ENCODE measurements at places on chromosomes 7 and 10. TPM values are rescaled to one million over a fixed set of nuclear protein-coding genes. Genes with fewer than 3 reads are reported as not detected.

Gene TRPV6
- total RNA-seq: not detected

DNA sequence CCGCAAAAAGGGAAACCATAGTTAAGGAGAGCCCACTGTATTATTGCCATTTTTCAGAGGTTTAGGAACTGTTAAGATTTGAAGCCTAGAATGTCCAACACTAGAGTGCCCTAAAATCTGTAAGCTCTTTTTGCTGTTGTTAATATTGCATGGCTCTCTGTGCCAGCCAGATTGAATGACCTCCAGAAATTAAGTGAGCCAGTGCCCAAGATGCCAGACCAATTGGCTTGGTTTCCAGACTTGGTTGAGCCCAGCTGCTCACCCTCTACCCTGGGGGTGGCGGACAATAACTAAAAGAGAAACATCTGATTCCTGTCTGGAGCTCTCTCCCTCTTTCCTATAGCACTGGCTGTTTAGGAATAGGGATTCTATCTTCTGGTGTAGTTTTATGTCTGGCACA lies 340.1 kb downstream of the PHF14 start:
- no peak for DNase-seq
- no peaks in the 10 kb centered on the region for H3K27me3 ChIP-seq
- H3K4me3 ChIP-seq: no peak overlapping the region
- H3K36me3 ChIP-seq: no peaks in the 10 kb centered on the region
- no peaks in the 10 kb centered on the region for H3K4me1 ChIP-seq

GRCh38 chr7:115844857-115845256 lies 185.7 kb downstream of the TFEC start:
- no peak overlapping the region for H3K4me3 ChIP-seq
- H3K36me3 ChIP-seq: no peaks in the 10 kb centered on the region
- DNase-seq: no peak
- H3K27ac ChIP-seq: no peak overlapping the region
- no peaks in the 10 kb centered on the region for H3K4me1 ChIP-seq
- H3K27me3 ChIP-seq: peaks cover 3% of the 10 kb centered on the region

GRCh38 chr10:133159950-133160825 lies at the start of gene KNDC1:
KNDC1 (plus strand) TSS chr10:133160219; CDS start chr10:133160468, 249 bp downstream.
- H3K4me1 ChIP-seq: peaks cover 4% of the 10 kb centered on the region
- no peak within 1 kb of the TSS for H3K4me3 ChIP-seq
- H3K36me3 ChIP-seq: no peaks in the 10 kb centered on the region
- H3K27ac ChIP-seq: no peak within 1 kb of the TSS
- no peak for DNase-seq

- no peak for DNase-seq
- peaks cover 18% of the 10 kb centered on the region for H3K4me1 ChIP-seq
- no peak overlapping the region for H3K27ac ChIP-seq
- H3K36me3 ChIP-seq: no peaks in the 10 kb centered on the region
- H3K27me3 ChIP-seq: peaks cover 58% of the 10 kb centered on the region
- H3K4me3 ChIP-seq: peak overlapping the region; percentile 42
Observed at GRCh38 chr7:101179117-101179516, 976 bp downstream of the NAT16 start.

GRCh38 chr10:113047151-113047550 lies 97.1 kb downstream of the TCF7L2 start:
- H3K36me3 ChIP-seq: no peaks in the 10 kb centered on the region
- no peak for DNase-seq
- no peak overlapping the region for H3K27ac ChIP-seq
- H3K4me1 ChIP-seq: no peaks in the 10 kb centered on the region
- peaks cover 9% of the 10 kb centered on the region for H3K27me3 ChIP-seq

- no peaks in the 10 kb centered on the region for H3K27me3 ChIP-seq
- H3K4me1 ChIP-seq: peaks cover 18% of the 10 kb centered on the region
- H3K36me3 ChIP-seq: no peaks in the 10 kb centered on the region
- H3K27ac ChIP-seq: peak overlapping the region; percentile 50
Observed at GRCh38 chr7:2566890-2567678, 8.3 kb downstream of the IQCE start.

Gene RASSF4
- total RNA-seq: 2.5 TPM

GRCh38 chr10:59741583-59741982 lies 11.7 kb downstream of the MRLN start:
- H3K27me3 ChIP-seq: peaks cover 7% of the 10 kb centered on the region
- H3K4me3 ChIP-seq: no peak overlapping the region
- no peak overlapping the region for H3K27ac ChIP-seq
- no peak for DNase-seq
- H3K36me3 ChIP-seq: no peaks in the 10 kb centered on the region
- no peaks in the 10 kb centered on the region for H3K4me1 ChIP-seq

GRCh38 chr7:98877692-98878364 lies 504 bp upstream of the TRRAP start:
- H3K27ac ChIP-seq: no peak overlapping the region
- H3K4me1 ChIP-seq: peaks cover 19% of the 10 kb centered on the region
- H3K36me3 ChIP-seq: peaks cover 19% of the 10 kb centered on the region

GRCh38 chr7:23968791-23969190 lies 258.8 kb downstream of the STK31 start:
- no peaks in the 10 kb centered on the region for H3K27me3 ChIP-seq
- H3K4me1 ChIP-seq: no peaks in the 10 kb centered on the region
- DNase-seq: no peak
- no peak overlapping the region for H3K27ac ChIP-seq
- H3K4me3 ChIP-seq: no peak overlapping the region

Gene C10orf67
- total RNA-seq: not detected

Gene GNGT1
- not detected for total RNA-seq

- DNase-seq: no peak
- H3K4me3 ChIP-seq: peak overlapping the region; percentile 98
- H3K36me3 ChIP-seq: peaks cover 17% of the 10 kb centered on the region
- H3K4me1 ChIP-seq: peaks cover 29% of the 10 kb centered on the region
- no peaks in the 10 kb centered on the region for H3K27me3 ChIP-seq
- H3K27ac ChIP-seq: peak overlapping the region; percentile 92
Observed at GRCh38 chr10:99430116-99430450, 341 bp downstream of the GOT1 start.

DNA sequence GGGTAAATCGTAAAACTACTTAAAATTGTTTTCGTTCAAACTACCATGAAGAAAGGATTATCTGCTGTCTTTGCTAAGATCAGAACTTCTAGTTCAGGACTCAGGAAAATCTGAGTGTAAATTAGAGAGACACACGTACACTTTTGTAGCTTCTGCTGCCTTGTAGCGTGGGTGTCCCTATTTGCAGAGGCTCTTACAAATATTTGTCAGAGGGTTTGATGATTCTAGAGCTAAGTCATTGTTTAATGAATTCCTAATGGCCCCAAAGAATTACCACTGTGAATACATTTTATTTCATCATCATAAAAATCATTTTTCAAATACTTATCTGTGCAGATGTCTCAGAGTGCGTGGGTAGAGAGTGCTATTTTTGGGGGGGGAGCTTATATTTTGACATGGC lies 314.9 kb downstream of the LRMDA start:
- H3K4me3 ChIP-seq: no peak overlapping the region
- no peaks in the 10 kb centered on the region for H3K27me3 ChIP-seq
- DNase-seq: no peak
- H3K36me3 ChIP-seq: no peaks in the 10 kb centered on the region
- no peak overlapping the region for H3K27ac ChIP-seq

- no peak overlapping the region for H3K4me3 ChIP-seq
- H3K4me1 ChIP-seq: peaks cover 17% of the 10 kb centered on the region
- H3K36me3 ChIP-seq: peaks cover under 1% of the 10 kb centered on the region
- DNase-seq: no peak
- no peaks in the 10 kb centered on the region for H3K27me3 ChIP-seq
- no peak overlapping the region for H3K27ac ChIP-seq
Observed at GRCh38 chr7:135095450-135095849, 52.4 kb upstream of the TMEM140 start.

Gene SCRN1
- total RNA-seq: 48.1 TPM

DNA sequence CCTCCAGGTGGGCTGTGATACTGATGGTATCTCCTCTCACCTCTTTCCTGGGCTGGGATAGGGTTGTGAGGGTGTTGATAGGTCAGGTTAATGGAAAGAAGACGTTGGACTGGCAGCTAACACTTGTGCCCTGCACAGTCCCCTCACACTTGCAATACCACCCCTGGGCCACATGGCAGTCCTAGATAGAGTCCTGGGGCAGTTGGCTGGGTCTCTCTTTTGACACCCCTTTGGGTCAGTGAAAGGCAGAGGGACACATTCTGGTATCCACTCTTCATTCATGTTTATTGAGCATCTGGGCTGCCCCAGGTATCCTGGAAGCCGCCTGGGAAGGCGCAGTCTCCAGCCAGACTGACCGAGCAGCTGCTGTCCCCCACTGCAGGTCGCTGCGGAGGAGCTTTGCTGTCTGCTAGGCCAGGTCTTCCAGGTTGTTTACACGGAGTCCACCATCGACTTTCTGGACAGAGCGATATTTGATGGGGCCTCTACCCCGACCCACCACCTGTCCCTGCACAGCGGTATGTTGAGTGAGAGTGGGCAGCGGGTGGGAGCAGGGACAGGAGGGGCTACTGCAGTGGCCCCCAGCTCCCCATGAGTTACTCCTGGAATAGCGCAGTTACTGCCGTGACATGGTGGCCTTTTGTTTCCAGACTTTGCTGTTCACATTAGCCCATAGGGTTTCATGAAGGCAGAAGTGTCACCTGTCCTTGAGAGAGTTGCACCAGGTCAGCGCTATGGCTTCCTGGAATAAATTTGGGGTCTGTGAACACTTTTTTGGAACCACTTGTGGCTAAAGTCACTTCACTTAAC lies 19.1 kb downstream of the NACAD start:
- no peak for DNase-seq
- H3K4me3 ChIP-seq: no peak overlapping the region
- no peaks in the 10 kb centered on the region for H3K27me3 ChIP-seq
- peaks cover 89% of the 10 kb centered on the region for H3K36me3 ChIP-seq
- H3K4me1 ChIP-seq: peaks cover 15% of the 10 kb centered on the region

- peaks cover 61% of the 10 kb centered on the region for H3K36me3 ChIP-seq
- peak overlapping the region; percentile 79 for H3K4me3 ChIP-seq
- no peaks in the 10 kb centered on the region for H3K27me3 ChIP-seq
- peaks cover 97% of the 10 kb centered on the region for H3K4me1 ChIP-seq
- DNase-seq: no peak
Observed at GRCh38 chr7:55550010-55550663, 22.2 kb downstream of the VOPP1 start.

DNA sequence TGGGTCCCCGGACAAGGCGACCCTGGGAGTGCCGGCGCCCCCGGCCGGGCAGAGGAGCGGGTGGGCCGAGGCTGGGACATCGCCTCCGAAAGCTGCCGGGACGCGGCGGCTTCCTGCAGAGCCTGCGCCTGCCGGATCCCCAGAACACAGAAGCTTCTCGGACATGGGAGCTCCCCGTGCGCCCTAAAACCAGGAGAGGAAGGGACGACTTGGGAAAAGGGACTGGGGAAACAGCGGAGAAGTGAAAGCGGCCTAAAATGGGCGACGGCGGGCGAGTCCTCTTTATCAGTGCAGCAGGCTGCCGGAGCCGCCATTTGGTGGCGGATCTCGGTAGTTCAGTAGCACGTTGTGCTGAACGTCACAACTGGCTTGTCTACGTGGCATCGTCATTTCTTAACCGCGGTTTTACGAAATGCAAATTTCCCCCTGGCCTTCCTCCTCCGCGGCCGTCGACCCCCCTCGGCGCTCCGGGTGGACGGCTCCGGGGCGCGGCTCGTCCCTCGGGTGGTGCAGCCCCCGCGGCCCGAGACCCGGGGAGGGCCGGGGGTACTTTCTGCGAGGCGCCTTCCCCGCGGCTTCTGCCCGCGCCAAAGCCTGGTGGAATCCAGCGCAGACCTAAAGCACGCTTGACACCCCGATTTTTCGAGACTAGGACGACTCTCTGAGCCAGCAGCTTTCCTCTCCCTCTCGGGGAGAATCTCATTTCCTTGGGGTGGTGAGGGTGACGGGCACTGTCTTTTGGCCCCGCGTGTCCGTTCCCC lies 9.9 kb upstream of the SPAG6 start:
- H3K27me3 ChIP-seq: peaks cover 17% of the 10 kb centered on the region
- H3K27ac ChIP-seq: peak overlapping the region; percentile 89
- peaks cover 36% of the 10 kb centered on the region for H3K4me1 ChIP-seq
- H3K36me3 ChIP-seq: peaks cover 6% of the 10 kb centered on the region

Gene NKX2-3
- total RNA-seq: not detected

DNA sequence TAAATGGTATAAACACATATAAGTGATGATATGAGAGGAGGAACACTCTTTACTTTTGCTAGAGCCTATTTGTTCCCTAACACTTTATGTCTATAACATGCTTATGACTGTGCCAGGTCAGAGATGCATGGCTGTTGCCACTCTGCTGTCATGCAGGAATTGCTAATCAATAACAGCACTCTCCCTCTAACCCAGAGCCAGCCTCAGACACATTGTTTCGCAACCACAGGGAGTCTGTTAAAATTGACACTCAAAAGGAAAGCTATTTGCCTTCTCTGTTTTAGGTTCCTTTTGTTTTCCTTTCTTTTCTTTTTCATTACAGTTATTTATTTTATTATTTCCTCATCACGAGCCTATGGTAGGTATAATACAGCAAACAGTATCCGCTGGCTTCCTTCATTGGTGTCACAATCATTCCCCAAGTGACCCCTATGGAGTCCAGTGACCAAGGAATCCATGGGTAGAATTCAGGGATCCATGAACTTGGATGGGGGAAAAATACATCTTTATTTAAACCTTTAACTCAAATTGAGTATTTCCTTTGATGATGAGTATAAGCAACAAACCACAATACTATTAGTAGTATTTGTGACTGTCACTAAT lies 6.8 kb downstream of the PON2 start:
- no peak overlapping the region for H3K4me3 ChIP-seq
- H3K27me3 ChIP-seq: no peaks in the 10 kb centered on the region
- H3K4me1 ChIP-seq: no peaks in the 10 kb centered on the region
- peaks cover 7% of the 10 kb centered on the region for H3K36me3 ChIP-seq

Gene BMPER
- total RNA-seq: not detected

GRCh38 chr7:114519240-114519639 lies 104.6 kb downstream of the FOXP2 start:
- H3K36me3 ChIP-seq: no peaks in the 10 kb centered on the region
- no peak overlapping the region for H3K4me3 ChIP-seq
- no peaks in the 10 kb centered on the region for H3K4me1 ChIP-seq

GRCh38 chr10:11913079-11913641 lies 90.0 kb downstream of the PROSER2 start:
- DNase-seq: no peak
- no peaks in the 10 kb centered on the region for H3K27me3 ChIP-seq
- H3K36me3 ChIP-seq: no peaks in the 10 kb centered on the region
- no peaks in the 10 kb centered on the region for H3K4me1 ChIP-seq
